ENCODE measurements at places on chromosomes 4 and X.

- H3K27me3 ChIP-seq: peaks cover 8% of the 10 kb centered on the region
- no peak for DNase-seq
- H3K4me3 ChIP-seq: no peak overlapping the region
- no peaks in the 10 kb centered on the region for H3K4me1 ChIP-seq
- H3K36me3 ChIP-seq: no peaks in the 10 kb centered on the region
- no peak overlapping the region for H3K27ac ChIP-seq
Measured at GRCh38 chr4:77827343-77827742, 8.2 kb upstream of the CNOT6L start.

DNA sequence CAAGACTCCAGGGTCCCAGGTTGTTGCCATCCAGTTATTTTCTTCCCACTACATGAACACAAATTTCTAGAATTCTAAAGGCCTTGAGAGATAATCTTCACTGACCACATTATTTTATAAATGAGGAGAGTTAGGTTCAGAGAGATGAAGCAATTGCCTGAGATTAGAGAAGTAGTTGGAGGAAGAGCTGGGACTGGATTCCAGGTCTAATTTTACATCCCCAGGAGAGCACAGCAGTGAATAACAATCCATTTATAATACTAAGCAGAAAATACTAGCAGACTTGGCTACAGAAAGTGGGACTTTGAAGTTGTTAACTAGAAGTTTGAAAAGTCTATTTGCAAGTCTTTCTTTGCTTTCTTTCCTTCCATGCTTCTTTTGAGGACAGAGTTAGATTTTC, 231.3 kb upstream of the S100G start:
- H3K4me3 ChIP-seq: no peak overlapping the region
- no peaks in the 10 kb centered on the region for H3K4me1 ChIP-seq
- H3K27ac ChIP-seq: no peak overlapping the region

DNA sequence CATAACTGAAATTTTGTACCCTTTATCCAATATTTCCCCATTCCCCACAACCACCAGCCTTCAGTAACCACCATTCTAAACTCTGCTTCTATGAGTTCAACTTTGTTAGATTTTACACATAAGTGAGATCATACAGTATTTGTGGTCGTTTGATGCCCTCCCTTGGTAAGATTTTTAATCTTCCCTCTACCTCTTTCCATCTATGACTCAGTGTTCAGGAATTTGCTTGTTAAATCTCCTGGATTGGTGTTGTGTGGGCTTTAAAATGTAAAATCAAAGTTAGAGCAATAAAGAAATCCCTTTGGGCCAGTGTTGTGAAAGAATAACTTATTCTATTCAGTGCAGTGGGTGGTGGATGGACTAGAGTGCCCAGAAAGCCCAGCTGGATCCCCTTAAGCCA, 37.4 kb downstream of the SLC16A2 start:
- H3K27me3 ChIP-seq: no peaks in the 10 kb centered on the region
- H3K4me3 ChIP-seq: no peak overlapping the region
- no peaks in the 10 kb centered on the region for H3K4me1 ChIP-seq
- H3K27ac ChIP-seq: no peak overlapping the region

DNA sequence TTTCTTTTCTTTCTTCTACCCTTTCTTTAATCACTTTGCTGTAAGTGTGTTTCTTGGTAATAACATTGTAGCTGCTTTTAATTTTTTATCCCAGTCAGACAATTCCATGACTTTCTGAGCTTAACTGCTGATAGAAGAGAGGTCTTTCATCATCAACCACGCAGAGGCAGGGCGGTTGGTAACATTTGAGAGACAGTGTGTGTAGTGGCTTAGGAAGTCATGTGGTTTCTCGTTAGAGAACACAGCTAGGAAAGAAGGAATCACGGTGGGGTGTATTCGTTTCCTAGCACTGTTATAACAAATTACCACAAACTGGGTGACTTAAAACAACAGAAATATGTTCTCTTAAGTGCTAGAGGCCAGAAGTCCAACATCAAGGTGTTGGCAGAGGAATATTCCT, 11.5 kb downstream of the PRPS2 start:
- DNase-seq: no peak
- no peak overlapping the region for H3K4me3 ChIP-seq
- H3K27me3 ChIP-seq: no peaks in the 10 kb centered on the region
- no peaks in the 10 kb centered on the region for H3K4me1 ChIP-seq

GRCh38 chr4:19262467-19262866, 989.2 kb upstream of the SLIT2 start:
- no peaks in the 10 kb centered on the region for H3K4me1 ChIP-seq
- DNase-seq: no peak
- no peak overlapping the region for H3K27ac ChIP-seq
- no peak overlapping the region for H3K4me3 ChIP-seq
- H3K36me3 ChIP-seq: no peaks in the 10 kb centered on the region

- H3K4me1 ChIP-seq: no peaks in the 10 kb centered on the region
- H3K36me3 ChIP-seq: no peaks in the 10 kb centered on the region
- H3K27ac ChIP-seq: no peak overlapping the region
- H3K27me3 ChIP-seq: no peaks in the 10 kb centered on the region
Measured at GRCh38 chrX:28910487-28910886, 323.2 kb downstream of the IL1RAPL1 start.

GRCh38 chr4:130028552-130028951, 932.6 kb downstream of the C4orf33 start:
- no peak for DNase-seq
- no peak overlapping the region for H3K4me3 ChIP-seq
- H3K27me3 ChIP-seq: no peaks in the 10 kb centered on the region
- H3K27ac ChIP-seq: no peak overlapping the region

- peaks cover 21% of the 10 kb centered on the region for H3K4me1 ChIP-seq
- H3K27ac ChIP-seq: no peak overlapping the region
- no peak for DNase-seq
- H3K36me3 ChIP-seq: no peaks in the 10 kb centered on the region
- H3K4me3 ChIP-seq: no peak overlapping the region
- no peaks in the 10 kb centered on the region for H3K27me3 ChIP-seq
Measured at GRCh38 chr4:153206534-153206933, 2.3 kb downstream of the TRIM2 start.

- no peak overlapping the region for H3K27ac ChIP-seq
- H3K4me3 ChIP-seq: no peak overlapping the region
- no peaks in the 10 kb centered on the region for H3K36me3 ChIP-seq
Measured at GRCh38 chr4:17647176-17647806, 32.9 kb downstream of the MED28 start.

DNA sequence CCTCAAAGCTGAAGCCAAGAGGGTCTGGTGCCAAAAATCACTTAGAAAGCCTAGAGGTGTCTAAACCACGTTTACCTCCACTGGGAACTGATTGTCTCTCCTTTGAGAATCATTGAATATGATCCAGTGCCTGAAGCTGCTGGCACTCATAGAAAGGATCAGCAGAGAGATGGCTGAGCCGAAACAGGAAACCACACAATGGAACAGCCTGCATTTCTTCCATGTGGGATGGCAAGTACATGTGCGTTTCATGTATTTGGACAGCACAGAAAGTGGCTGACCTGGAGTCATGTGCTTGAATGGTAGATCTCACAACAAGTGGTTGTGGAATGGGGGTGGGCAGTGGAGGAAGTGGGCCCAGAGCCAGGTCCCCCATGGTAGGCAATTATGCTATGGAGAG, 533.7 kb downstream of the INPP4B start:
- no peak overlapping the region for H3K27ac ChIP-seq
- H3K36me3 ChIP-seq: no peaks in the 10 kb centered on the region
- DNase-seq: no peak
- no peak overlapping the region for H3K4me3 ChIP-seq
- no peaks in the 10 kb centered on the region for H3K4me1 ChIP-seq

DNA sequence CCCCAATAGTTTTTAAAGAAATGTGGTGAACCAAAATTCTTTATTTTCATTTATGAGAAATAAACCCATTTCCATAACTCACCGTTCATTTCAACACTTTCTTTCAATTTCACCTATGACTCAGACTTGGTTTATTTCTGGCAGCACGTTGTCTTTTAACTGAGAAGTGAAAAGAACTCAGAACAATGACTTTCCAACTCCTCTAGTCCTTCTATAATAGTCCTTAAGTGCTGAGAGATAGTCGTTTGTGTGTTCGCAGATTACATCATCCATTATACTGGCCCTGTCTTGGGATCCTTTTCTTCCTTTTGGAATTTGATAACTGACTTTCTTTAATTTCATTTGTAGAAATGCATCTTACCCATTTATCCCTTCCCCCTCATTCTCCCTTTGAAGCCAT, 113.6 kb downstream of the GLUD2 start:
- DNase-seq: peak; percentile 20
- H3K27me3 ChIP-seq: no peaks in the 10 kb centered on the region
- H3K4me3 ChIP-seq: no peak overlapping the region
- no peaks in the 10 kb centered on the region for H3K36me3 ChIP-seq
- no peak overlapping the region for H3K27ac ChIP-seq

GRCh38 chr4:179112441-179113170, 1670.4 kb upstream of the AGA start:
- H3K4me1 ChIP-seq: peaks cover 13% of the 10 kb centered on the region
- no peak overlapping the region for H3K27ac ChIP-seq
- no peaks in the 10 kb centered on the region for H3K27me3 ChIP-seq
- H3K36me3 ChIP-seq: no peaks in the 10 kb centered on the region

GRCh38 chr4:78370631-78371372, 180.8 kb upstream of the ANXA3 start:
- no peaks in the 10 kb centered on the region for H3K36me3 ChIP-seq
- no peaks in the 10 kb centered on the region for H3K4me1 ChIP-seq
- peaks cover 13% of the 10 kb centered on the region for H3K27me3 ChIP-seq
- no peak for DNase-seq

DNA sequence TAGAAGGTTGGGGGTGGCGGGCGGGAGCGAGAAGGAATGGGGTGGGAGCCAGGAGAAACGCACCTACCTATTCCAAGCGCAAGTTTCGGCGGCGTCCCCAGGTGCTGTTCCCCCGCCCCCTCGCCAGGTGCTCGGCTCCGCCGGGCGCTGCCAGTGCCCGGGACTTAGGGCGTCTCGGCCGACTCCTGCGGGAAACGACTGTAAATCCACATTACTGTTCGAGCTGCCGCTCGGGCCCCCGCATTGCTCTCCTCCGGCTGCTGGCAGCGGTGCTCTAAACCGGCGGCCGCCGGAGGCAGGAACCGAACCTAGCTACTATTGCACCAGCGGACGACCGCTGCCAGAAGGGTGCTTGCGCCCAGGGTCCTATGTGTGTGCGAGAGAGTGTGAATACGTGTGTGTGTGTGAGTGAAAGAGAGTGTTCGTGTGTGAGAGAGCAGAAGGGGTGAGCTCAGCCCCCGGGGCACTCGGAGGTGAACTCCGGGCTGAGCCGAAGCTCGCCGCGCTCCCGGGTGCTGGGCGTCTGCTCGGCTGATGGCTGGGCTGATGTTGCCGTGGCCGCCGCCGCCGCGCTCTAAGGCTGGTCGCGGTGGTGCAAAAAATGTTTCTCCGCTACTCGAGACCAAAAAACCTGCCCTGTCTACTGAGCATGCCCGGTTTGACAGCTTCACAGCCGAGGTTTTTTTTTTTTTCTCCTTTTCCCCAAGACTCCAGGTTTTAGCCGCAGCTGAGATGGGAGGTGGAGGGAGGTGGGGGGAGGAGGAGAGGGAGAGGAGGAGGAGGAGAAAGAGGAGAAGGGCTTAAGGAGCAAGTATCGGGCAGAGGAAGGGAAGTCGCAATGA, 115.7 kb upstream of the TEX13C start:
- peaks cover 12% of the 10 kb centered on the region for H3K27me3 ChIP-seq
- no peaks in the 10 kb centered on the region for H3K4me1 ChIP-seq
- H3K4me3 ChIP-seq: no peak overlapping the region
- no peaks in the 10 kb centered on the region for H3K36me3 ChIP-seq
- no peak overlapping the region for H3K27ac ChIP-seq

DNA sequence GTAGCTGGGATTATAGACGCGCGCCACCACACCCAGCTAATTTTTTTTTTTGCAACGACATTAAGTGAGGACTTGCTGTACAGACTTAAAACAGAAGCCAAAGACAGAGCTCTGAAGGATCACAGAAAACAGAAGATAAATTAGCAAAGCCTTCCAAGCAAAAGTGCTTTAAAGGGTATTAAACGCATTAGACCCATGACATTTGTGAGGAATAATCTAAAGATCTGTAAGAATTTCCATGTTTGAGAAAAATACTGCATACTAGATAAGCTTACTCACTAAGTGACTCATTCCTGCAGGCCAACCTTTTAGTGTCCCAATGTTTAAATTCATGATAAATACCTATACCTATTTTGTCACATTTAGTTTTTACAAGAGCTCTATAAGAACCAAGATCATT, 27.4 kb downstream of the SMARCA1 start:
- H3K4me1 ChIP-seq: peaks cover 31% of the 10 kb centered on the region
- H3K36me3 ChIP-seq: peaks cover 16% of the 10 kb centered on the region
- H3K4me3 ChIP-seq: no peak overlapping the region
- DNase-seq: peak; percentile 45

DNA sequence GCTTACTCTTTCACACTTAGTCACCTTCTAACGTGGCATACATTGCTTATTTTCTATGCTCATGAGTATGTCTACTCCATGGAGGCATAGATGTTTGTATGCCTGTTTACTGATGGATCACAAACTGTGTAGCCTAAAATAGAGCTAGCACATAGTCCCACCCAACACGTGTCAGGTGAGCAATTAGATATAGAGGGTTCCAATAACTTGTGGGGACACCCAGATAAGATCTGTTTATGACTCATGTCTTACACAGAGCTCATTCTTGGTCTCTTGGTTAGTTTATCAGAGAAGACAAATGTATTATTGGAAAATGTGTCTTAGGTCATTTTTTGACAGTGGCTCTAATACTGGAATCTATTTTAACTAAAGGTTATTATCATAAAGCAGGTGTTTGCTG, 6.8 kb downstream of the ZFP42 start:
- H3K27ac ChIP-seq: no peak overlapping the region
- DNase-seq: no peak
- H3K27me3 ChIP-seq: no peaks in the 10 kb centered on the region
- peaks cover 2% of the 10 kb centered on the region for H3K36me3 ChIP-seq
- no peak overlapping the region for H3K4me3 ChIP-seq

DNA sequence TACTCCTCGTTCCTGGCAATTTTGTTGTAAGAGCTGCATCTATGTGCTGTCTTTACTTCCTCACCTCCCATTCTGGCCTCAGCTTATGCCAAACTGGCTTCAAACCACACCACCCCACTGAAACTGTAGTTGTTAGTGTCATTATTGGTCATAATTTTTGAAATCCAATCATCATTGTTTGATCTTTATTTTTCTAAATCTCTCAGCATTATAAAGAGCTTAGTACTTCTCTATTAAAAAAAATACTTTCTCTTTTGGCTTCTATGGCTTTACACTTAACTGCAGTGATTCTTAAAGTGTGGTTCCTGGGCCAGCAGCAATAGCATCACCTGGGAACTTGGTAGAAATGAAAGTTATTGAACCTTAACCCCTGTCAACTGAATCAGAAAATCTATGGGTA, 83.5 kb upstream of the GRPR start:
- H3K27ac ChIP-seq: no peak overlapping the region
- H3K36me3 ChIP-seq: no peaks in the 10 kb centered on the region
- H3K4me3 ChIP-seq: no peak overlapping the region

All from astrocyte (in vitro differentiated cells and primary cell).